ENCODE measurements at places on chromosomes 2 and 18.

- no peak for DNase-seq
These were observed 64.7 kb upstream of the CELF4 start for GRCh38 chr18:37630334-37630733.

- DNase-seq, result no peak
These were observed 19.6 kb upstream of the KCNK3 start for GRCh38 chr2:26672818-26673393.

- no peak for DNase-seq
These were observed 224.0 kb downstream of the TXNL1 start for GRCh38 chr18:56414357-56414756.

- DNase-seq, result no peak
These were observed 181.2 kb upstream of the FSHR start for GRCh38 chr2:49335546-49335945.

DNA sequence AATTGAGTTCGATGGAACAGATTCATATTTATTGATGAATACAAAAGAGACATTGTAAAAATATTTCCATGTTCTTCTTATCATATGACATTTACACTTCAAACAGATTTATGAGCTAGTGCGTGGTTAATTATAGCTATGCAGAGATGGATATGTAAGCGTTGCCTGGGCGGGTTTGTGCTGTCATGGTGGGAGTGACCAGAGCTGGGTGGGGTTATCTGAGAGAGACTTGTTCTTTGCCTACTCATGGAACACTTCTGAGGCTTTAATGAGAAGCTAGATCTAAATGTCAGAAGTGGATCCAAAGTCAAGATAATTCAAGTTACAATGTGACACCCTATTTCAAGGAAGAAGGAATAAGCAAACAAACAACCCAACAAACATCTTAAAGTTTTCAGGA, 162.3 kb upstream of the ZEB2 start:
- DNase-seq, result no peak

- no peak for DNase-seq
These were observed 735 bp downstream of the CD207 start for GRCh38 chr2:70834881-70835280.

GRCh38 chr2:37890893-37891495, 34.1 kb upstream of the RMDN2 start:
- DNase-seq, result peak; percentile 53

GRCh38 chr2:148599109-148599991, 45.2 kb upstream of the EPC2 start:
- no peak for DNase-seq

All from activated T-cell treated with anti-CD3 and anti-CD28 coated beads for 4 hours (primary cell).